T1000 (cell line): ENCODE measurements at places on chromosomes 12 and 14.
A peak's percentile ranks its signal among the peaks of the same experiment; 100 is the strongest.

- DNase-seq, result no peak
These were observed 21.7 kb downstream of the AICDA start for GRCh38 chr12:8590842-8591545.

- DNase-seq, result no peak
These were observed 17.3 kb downstream of the TMEM132D start for GRCh38 chr12:129886541-129886940.

- DNase-seq, result no peak
These were observed 141.9 kb downstream of the BICD1 start for GRCh38 chr12:32248441-32249140.

GRCh38 chr14:100149851-100150611 lies 9.4 kb downstream of the DEGS2 start:
- no peak for DNase-seq

DNA sequence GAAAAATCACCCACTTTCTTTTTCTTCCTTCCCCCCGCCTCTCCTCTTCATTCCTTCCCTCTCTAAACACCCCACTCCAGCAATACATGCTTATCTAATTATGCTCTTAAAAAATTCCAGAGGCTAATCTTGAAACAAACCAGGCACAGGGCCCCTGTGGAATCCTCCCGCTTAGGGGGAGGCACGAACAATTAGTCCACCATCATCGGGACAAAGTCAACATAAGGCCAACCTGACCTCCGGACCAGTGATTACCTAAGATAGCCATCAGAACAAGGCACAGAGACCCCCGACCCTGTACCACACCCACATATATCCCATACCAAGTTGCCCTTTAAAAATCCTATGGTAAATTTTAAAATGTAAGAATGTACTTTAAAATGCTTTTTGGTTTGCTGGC lies 47.1 kb downstream of the KIF21A start:
- DNase-seq, result no peak

- DNase-seq, result no peak
These were observed at the start of gene TMEM30B for GRCh38 chr14:61281186-61281947. TMEM30B (minus strand) TSS chr14:61281338; CDS start chr14:61281147, 191 bp downstream.

GRCh38 chr12:24861766-24862540 lies 86.9 kb downstream of the BCAT1 start:
- DNase-seq, result no peak

DNA sequence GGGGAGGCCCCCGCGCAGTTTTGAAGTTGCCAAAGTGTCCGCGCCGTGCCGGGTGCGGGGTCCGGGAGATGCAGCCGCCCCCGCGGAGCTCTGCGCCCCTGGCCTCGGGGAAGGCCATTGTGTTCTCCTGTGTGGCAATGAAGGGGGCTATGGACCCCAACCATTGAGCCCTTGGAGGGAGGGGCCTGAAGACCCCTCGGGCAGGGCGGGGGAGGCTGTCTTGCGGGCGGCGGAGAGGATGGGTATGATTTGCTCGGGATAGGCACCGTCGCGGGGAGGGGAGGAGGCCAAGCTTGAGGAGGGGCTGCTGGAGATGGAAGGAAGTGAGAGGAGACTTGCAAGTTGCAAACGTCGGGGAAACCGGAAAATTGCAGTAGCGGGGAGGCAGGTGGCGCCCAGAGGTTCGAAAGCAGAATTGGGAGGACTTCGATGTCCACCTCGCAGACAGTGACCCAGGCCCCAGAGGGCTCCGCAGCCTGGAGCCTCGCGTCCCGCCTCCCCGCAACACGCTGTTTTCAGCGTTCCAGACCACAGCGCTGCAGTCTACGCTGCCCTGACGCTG lies 25.4 kb downstream of the BCL11B start:
- no peak for DNase-seq

DNA sequence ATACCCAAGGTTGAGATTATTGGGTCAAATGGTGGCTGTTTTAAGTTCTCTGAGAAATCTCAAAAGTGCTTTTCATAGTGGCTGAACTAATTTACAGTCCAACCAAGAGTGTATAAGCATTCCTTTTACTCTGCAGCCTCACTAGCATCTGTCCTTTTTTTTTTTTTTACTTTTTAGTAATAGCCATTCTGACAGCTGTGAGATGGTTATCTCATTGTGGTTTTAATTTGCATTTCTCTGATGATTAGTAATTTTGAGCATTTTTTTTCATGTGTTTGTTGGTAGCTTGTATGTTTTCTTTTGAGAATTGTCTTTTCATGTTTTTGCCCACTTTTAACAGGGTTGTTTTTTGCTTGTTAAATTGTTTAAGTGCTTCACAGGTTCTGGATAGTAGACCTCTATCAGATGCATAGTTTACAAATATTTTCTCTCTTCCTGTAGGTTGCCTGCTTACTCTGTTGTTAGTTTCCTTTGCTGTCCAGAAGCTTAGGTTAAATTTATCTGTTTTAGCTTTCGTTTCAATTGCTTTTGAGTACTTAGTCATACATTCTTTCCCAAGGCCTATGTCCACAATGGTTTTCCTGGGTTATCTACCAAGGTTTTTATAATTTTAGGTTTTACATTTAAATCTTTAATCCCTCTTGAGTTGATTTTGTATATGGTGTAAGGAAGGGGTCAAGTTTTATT lies 881.3 kb upstream of the SEL1L start:
- no peak for DNase-seq

DNA sequence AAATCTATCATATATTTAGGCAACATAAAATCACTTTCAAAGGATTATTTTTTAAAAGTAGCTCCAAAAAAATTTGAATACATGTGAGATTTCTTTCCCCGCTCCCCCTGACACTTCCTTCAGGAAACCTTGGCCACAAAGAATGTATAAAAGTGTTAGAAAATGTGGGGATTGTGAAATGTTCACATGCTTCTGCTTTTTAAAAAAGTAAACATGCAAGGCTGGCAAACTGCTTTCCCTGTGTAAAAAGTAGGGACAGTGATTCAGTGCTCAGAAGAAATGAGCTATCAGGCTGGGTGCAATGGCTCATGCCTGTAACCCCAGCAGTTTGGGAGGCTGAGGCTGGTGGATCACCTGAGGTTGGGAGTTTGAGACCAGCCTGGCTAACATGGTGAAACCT lies 26.6 kb downstream of the MBIP start:
- no peak for DNase-seq

DNA sequence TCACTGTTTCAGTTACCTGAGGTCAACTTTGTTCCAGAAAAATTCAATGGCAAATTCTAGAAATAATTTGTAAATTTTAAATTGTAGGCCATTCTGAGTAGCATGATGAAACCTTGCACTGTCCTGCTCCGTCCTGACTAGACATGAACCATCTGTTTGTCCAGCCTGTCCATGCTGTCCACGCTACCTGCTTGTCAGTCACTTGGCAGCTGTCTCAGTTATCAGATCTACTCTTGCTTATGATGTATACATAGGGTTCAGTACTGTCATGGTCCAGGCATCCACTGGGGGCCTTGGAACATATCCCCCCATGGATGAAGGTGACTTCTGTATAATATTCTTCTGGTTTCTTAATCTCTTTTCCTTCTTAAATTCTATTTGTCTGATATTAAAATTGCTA lies 14.1 kb upstream of the EVL start:
- no peak for DNase-seq

DNA sequence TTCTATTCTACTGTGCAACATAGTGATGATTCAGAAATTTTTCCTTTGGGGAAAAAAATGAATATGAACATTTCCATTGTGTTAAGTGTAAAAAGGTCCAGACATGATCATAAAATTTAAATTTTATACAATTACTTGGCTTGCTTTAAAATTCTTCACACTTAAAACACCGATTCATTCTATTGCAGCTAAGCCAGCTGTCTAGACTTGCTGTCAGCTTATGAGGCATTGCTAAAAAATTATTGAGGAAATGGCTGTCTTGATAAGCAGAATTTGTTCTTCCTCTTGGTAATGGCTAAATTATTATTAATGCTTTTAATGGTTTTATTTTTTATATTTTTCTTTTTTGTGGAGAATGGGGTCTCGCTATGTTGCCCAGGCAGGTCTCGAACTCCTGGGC lies 1.8 kb downstream of the LYSET start:
- no peak for DNase-seq

DNA sequence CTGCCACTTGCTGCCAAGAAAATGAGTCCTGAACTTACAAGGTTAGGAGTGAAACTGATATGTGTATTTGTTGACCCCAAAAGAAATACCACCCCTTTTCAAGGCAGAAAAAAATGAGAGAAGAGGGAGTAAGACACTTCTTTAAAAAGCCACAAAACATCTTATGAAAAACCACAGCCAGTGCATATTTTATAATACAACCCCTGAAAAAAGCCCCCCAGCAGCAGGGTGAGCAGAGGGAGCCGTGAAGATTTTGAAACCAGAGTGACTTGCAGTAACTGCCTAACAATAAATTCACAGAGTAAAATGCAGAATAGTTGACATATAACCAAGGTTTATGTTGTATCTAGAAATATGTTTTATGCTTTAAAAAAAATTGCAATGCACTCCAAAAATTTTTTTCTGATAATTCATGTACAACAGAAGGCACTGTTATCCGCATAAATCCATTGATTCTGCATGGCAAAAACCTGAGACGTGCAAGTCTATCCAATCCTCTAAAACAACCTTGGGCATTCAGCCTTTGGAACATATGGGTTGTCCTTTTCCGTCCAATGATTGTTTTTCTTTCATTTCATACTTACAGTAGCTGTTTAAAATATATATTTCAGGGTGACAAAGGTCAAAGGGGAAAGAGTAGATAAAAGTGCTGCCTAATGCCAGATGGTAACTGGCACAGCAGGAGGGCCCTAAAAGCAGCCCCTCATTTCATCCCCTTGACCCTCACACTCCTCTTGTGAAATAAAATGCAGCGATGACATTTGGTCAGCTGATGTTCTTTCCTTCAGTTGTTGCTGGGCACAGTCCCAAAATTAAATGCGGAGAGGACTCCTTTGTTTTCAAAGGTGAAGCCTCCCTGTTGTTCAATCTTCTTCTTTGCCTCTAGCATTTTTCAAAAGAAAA lies 65.3 kb downstream of the IPO8 start:
- DNase-seq, result no peak

DNA sequence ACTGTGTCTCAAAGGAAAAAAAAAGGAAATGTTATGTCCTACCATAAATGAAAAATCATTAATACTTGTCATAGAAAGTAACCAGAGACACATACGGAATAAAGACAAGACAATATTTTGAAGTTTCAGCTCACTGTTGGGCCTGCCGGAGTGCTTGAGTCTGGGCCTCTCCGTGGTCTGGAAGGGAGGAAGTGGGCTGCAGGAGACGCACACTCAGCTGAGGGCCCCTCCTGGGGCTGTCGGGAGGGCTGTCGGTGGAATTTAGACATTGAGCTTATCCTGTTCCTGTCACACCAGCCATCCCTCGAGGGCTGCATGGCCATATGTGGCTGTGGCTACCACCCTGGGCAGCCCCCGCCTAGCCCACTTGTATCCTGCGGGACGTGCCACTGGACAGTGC lies 80.6 kb downstream of the DDX51 start:
- DNase-seq, result no peak

- DNase-seq, result peak; percentile 67
These were observed at the start of gene TBX3 for GRCh38 chr12:114684098-114684869. TBX3 (minus strand) TSS chr12:114684175; CDS start chr12:114683200, 975 bp downstream.

DNA sequence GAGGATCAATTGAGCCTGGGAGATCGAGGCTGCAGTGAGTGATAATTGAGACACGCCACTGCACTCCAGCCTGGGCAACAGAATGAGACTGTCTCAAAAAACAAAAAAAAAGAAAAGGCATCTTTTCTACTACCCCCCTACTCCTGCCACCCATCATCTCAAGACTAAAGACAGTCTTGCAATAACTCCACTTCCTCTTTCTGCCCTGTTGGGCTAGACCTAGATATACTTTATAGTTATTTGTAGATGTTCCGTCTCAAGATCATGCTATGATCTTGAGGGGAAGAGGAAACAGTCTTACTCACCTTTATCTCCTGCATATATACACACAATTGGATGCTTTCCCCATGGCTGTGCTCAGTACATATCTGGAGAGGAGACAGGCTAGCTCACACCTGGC lies 12.1 kb upstream of the ESPL1 start:
- DNase-seq, result no peak

DNA sequence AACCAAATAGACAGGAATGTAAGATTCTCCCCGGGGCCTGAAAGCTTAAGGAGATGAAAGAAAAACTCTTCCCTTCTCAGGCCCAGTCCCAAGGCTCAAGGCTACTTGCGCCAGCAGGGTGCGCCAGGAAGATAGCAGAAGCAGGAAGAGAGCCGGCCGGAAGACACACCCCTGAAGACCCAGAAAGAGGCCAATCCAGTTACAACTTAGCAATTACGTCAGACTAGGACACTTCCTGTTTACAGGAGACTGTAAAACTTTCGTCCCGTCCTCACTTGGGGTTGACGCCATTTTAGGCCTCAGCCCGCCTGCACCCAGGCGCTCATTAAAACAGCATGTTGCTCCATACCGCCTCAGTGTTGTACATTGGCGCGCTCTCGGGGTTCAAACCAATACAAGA lies 9.4 kb downstream of the COX16 start:
- DNase-seq, result no peak

DNA sequence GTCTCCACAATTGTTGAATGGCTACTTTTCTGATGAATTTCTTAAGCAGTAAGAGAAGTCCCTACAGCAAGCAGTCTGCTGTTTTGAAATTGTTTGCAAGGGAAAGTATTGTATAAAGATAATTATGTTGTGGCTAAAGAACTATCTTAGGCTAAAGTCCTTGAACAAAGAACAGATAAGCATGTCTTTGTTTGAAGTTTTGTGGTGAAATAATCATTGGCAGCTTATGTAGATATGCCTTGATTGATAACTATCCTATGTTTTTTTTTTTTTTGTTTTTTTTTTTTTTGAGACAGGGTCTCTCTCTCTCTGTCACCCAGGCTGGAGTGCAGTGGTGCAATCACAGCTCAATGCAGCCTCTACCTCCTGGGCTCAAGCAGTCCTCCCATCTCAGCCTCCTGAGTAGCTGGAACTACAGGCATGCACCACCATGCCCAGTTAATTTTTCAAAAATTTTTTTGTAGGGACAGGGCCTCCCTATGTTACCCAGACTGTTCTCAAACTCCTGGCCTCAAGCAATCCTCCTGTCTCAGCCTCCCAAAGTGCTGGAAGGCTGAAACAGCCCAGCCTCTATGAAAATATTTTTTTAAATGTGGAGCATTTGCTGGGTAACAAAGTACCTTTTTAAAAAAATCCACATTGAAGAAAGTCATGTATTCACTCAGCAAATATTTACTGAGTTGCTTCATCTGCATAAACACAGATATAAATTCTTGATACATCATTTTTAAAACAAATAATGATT lies 80.8 kb downstream of the LLPH start:
- no peak for DNase-seq

GRCh38 chr12:101174541-101174940 lies 35.5 kb downstream of the SLC5A8 start:
- no peak for DNase-seq

- no peak for DNase-seq
These were observed 119.4 kb downstream of the CAND1 start for GRCh38 chr12:67388331-67389138.

DNA sequence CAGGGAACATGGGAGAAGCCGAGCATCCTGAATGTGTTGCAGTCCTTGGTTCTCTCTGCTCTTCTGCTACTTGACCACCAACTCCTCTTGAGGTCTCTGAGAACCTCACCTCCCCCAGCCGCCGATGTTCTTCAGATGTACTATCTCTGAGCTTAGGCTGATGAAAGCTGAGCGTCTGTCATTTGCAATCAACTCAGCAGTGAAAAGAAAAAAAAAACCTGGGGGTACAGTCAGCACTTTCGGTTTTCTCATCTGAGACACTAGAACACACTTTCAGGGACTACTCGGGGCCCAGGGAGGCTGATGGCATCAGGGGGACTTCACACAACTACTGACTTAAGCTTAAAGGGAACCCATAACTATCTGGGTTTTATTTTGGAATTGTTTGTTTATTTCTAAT lies 9.6 kb upstream of the FLVCR2 start:
- DNase-seq, result no peak

GRCh38 chr14:60721326-60722106 lies 2.6 kb downstream of the SIX4 start:
- peak; percentile 52 for DNase-seq

GRCh38 chr12:66776974-66777373 lies 98.1 kb upstream of the GRIP1 start:
- DNase-seq, result no peak
